ENCODE measurements at places on chromosomes 7 and 10.
A peak's percentile ranks its signal among the peaks of the same experiment; 100 is the strongest.

DNA sequence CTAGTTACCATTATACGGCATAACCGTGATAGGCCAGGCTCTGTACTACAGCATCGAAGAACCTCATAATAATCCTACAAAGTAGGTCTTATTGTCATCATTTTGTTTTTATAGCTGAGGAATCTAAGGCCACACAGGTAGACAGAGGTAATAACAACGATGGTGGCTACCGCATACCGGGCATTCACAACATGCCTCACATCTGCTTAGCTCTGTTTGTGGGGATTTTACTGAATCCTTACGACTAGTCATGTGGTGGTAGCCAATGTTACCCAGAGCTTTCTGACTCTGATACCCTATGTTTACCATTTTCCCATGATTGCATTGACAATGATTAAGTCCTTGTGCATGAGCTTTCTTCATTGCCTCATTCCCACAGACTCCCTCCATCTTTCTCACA is 269.4 kb downstream of the TCF7L2 start:
- no peak for DNase-seq

- DNase-seq, result no peak
Measured at GRCh38 chr7:131633342-131633843, 77.0 kb upstream of the PODXL start.

DNA sequence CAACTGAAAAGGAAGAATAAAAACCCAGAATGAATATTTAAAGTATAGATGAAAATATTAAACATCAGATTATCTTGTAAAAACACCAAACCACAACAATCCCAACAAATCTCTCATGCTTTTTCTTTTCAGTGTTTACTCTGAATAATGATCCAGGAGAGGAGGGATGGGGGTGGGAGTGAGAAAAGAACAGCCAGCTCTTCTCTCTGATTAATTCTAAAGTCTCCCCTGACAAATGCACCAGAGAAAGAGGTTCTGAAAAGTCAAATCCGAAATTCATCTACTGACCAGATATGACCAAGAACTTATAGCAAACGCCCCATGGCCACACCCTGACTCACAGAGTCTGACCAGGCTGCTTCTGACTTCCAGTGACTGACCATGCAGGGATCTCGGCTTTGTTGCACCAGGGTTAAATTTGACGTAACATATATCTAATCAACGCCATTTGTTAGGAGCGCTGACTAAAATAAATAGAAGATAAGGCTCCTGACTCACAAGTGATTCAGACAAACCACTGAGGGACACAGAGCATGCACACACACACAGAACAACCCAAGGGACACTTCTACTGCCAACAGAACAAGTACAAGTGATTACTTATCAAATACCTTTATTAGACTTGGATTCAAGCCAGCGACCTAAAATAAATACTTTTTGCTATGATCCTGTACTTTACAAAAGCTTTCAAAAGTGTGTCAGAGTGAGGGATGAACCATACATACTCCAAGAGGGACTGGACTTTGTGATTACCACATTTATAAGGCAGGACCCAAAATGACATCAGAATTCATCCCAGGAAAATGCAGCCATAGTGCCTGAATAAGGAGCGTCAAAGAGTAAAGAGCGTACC is 9.3 kb upstream of the SPOCK2 start:
- DNase-seq, result no peak

DNA sequence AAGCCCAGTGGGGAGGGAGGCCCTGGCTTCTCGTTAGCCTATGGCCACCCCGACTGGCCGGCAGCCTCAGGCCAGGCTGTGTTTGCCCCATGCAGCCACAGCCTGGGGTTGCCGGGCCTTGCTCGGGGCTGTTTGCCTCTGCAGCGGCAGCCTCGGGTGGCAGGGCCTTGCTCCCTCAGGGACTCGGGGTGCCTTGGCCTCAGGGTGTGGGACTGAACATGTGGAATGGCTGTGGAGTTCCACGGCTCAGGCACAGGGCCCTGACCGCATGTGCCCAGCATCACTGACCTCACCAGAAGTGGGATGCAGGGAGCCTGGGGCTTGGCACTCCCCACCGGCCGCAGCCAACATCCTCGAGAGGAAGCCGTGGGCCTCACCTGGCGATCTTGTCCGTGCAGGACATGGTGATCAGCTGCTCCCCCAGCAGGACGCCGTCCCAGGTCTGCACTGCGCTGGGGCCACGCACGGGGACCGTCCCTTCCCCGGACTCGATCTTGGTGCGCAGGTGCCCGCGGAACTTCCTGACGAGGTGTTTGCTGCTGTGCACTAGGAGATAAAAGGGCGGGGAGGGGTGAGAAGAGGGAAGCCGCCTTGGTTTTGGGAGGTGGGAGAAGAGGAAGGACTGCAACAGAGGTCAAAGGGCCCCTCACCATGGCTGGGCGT is 160.5 kb downstream of the WDR37 start:
- no peak for DNase-seq

- DNase-seq, result no peak
Measured at GRCh38 chr10:74502963-74503608, 323.3 kb upstream of the KAT6B start.

GRCh38 chr10:822197-822596 is 109.3 kb downstream of the LARP4B start:
- no peak for DNase-seq

DNA sequence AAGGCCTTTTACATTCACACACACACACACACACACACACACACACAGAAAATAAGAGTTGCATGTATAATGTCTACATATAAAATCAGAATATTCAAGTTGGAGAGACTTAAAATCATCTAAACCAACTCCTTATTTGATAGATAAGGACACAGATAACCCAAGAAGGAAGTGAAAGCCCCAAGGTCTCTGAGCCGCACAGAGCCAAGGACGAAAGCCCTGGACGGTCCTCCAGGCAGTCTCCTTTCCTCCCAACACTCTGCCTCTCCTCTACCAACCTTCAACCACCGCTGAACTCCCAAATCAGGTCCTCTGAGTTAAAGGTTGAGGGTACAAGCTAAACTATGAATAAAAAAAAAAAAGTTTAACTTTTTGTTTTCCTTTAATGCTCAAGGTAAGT is 28.2 kb downstream of the UBE2H start:
- DNase-seq, result no peak

DNA sequence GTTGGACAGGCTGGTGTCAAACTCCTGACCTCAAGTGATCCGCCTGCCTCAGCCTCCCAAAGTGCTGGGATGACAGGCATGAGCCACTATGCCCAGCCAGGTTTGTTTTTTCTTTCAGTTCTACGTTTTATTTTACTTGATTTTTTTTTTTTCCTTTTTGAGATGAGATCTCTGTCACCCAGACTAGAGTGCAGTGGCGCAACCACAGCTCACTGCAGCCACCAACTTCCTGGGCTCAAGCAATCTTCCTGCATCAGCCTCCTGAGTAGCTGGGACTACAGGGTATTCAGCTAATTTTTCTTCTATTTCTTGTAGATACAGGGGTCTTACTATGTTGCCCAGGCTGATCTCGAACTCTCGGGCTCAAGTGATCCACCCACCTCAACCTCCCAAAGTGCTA is 24.3 kb downstream of the GDI2 start:
- no peak for DNase-seq

DNA sequence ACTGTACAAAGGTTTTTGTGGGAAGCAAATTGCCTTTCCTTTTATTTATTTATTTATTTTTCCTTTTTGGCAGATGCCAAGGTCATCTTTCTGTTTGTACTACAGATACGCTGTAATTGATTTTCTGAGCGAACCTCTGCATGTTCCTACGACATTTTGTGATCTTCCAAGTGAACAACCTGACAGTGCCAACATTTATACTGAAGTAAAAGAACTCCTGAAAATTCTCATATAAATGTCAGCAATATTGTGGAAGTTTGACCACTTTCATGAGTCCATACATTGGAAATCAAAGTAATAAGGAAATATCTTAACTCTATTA is 86.8 kb upstream of the EEPD1 start:
- DNase-seq, result no peak

DNA sequence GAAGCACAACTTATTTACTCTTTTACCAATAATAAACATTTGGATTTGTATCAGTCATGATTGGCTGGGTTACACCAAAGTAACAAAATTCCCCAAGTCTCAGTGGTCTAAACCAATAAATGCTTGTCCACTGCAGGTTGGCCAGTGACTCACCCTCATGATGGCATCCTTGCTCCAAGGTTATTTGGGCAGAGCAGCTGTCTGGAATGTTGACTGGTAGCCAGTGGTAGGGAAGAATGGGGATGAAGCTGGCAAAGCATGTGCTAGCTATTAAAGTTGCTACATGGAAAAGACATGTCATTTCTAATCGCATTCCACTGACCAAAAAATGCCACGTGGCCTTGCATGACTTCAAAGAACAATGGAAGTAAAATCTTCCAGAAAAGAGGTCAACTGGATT is 1168.7 kb upstream of the CELF2 start:
- no peak for DNase-seq

GRCh38 chr10:126949161-126949503 is 43.9 kb downstream of the DOCK1 start:
- no peak for DNase-seq

DNA sequence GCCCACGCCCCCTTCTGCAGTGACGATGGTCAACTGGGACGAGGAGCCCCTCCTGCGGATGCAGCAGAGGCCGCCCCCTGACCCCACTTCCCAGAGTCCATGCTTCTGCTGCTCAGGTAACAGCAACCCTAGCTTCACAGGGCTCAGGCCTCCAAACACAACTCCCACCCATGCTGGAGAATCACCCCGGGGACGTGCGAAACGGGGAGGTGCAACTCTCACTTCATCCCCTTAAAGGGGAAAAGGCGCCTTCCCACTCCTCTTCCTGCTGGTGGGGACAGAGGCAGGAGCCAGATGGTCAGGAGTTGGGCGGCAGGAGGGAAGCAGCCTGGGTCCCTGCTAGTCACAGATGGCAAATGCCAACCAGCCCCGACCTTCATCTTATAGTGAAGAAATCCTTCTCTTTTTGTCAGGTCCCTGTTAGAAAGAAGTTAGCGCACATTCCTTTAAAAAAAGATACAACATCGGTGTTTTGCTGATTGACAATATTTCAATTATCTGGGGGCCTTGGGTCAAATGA is 155.4 kb downstream of the DIP2C start:
- DNase-seq, result no peak

DNA sequence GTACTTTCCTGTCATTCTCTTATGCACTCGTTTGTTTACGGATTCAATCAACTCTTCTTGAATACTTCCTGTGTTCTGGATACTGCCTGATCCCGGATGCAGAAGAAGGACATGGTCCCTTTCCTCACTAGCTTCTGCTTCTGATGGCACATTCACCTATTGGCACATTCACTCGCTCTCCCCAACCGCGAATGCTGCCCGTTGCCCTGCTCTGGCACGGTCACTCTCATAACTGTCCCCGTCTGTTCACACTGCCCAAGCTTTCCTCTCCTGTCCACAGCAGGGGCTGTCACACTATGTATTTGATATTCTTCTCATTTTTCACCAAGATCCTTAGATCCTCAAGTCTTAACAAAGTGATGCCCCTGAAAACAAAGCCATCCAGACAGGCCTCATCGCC is 327.4 kb downstream of the PAXIP1 start:
- DNase-seq, result no peak

DNA sequence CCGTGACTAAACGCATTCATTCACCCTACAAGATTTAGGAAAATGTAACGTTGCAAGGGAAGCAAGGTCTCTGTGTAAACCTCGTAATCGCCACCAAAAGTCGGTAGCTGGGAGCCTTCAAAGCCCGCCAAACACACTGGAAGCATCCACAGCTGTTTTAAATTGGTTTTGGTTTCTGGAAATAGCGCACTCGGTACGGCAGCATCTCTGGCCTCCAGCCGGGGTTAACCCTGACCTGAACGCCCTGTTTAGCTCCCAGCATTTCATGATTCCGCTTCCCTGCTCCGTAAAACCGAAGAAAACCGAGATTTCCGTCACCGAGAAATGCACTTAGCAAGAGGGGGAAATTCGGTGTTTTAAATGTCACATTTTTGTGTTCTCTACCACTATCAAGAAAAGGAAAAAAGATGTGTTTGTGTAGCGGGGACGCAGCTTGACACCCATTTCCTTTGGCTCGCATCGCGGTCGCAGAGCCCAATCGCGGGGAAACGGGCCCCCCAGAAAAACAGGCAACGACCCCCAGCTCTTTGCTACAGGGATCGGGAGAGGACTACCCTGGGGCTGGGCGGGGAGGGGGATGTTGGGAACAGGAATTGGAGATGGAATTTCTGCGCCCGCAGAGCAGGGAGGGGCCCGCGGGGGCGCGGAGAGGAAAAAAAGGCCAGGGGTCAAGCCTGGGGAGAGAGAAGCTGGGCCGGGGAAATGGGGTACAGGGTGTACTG is 646 bp downstream of the SGCE start:
- DNase-seq, result peak; percentile 54

- DNase-seq, result no peak
Measured at GRCh38 chr7:66257481-66257880, 52.3 kb downstream of the TPST1 start.

GRCh38 chr7:99624484-99624883 is 7.7 kb downstream of the ZSCAN25 start:
- no peak for DNase-seq

- no peak for DNase-seq
Measured at GRCh38 chr7:149686011-149686410, 87.4 kb downstream of the ZNF467 start.

- DNase-seq, result no peak
Measured at GRCh38 chr7:122306320-122307227, 2.0 kb upstream of the FEZF1 start.

DNA sequence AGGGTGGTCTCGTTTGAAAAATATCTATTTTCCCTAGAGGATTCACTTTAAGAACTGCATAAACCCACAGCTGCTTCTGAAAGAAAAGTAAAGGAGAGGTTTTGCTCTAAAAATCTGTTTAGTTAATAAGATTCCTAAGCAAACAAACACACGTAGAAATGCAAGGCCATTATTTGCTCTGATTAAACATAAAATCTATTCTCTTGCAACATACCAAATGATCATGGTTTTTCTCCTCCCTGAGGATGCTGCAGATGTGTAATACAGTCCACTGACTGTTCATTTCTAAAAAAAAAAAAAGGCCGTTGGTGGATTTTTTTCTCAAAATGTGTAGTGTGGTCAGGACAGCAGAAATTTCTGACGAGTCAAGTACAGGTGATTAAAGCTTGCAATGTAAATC is 98.6 kb downstream of the BUB3 start:
- no peak for DNase-seq

GRCh38 chr10:5293691-5294550 is 70.8 kb upstream of the UCN3 start:
- peak; percentile 18 for DNase-seq

- DNase-seq, result no peak
Measured at GRCh38 chr7:116361767-116362166, 137.8 kb upstream of the CAV2 start.

- DNase-seq, result no peak
Measured at GRCh38 chr10:13390604-13391522, 42.8 kb upstream of the SEPHS1 start.

DNA sequence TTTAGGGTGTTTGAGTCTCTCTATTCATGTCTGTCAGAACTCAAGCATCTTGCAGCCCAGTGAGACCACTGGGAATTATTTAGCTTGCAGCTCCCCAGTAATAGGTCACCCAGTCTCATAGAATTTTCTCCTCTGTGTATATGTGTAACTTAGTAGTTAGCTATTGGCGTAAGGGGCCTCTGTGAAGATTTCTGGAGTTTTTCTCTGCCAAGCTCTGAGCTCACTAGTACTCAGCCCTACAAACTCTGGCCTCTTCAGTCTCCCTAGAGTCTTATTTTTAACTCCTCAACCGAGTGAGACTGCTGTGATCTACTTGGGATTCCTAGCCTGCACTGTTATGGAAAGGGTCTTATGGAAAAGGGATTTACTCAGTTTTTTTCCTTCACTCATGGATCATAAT is 90.2 kb downstream of the PPP1R9A start:
- no peak for DNase-seq

GRCh38 chr7:130641497-130641896 is 27.1 kb downstream of the COPG2 start:
- DNase-seq, result no peak

GRCh38 chr10:77230194-77230593 is 407.4 kb downstream of the KCNMA1 start:
- no peak for DNase-seq
